ENCODE measurements at places on chromosomes 12 and 14.

DNA sequence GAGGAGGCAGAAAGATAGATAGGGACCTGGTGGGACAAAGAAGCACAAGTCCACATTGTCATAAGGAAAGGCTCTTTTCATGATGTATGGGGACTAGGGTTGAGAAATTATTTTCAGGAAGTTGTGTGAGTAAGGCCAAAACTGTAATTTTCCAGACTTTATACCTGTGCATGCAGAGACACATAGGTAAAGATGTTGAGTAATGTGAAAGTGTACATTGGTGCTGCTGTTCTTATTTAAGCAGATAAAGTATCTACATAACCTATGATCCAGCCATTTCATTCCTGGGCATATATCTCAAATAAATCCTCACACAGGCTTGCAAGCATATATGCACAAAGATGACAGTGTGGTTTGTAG, 332.2 kb downstream of the DUSP6 start:
- DNase-seq = no peak

DNA sequence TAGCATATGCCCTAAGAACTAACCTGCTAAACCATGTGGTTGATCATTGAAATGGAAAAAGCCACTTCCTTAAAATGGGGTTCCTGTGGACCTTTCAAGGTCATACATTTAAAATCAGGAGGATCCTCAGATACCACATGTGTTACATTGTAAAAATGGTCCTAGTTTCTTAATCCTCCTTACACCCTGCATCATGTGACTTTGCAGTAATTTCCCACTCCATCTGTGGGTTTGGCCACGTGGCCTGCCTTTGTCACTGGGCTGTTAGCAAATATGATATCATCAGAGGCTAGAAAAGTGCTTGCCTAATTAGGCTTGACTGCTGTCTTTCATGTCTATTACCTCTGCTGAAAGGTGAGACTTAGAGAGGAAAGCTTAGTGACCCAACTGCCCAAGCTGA, 70.7 kb downstream of the CMKLR1 start:
- DNase-seq = no peak

GRCh38 chr12:16914853-16915252, 308.9 kb upstream of the LMO3 start:
- no peak for DNase-seq

- no peak for DNase-seq
Measured at GRCh38 chr12:740921-741320, 11.5 kb upstream of the WNK1 start.

- DNase-seq = no peak
Measured at GRCh38 chr12:1668833-1669543, 21.9 kb upstream of the ADIPOR2 start.

GRCh38 chr14:89330236-89331002, 86.6 kb downstream of the FOXN3 start:
- no peak for DNase-seq

DNA sequence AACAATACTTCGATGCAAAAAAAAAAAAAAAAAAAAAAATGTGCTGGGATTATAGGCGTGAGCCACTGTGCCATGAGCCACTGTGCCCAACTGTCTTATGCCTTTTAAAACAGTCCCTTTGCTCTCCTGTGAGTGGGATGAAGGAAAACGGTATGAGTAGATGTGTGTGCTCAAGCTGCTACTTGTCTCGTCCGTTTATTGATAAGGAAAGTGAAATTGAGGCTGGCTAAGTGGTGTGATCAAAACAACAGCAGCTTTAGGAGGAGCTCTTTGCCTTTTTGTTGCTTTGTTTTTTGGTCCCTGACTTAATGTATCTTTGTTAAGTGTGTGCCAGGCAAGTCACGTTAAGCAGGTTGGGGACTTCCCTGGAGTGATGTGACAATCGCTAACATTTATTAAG, 275.9 kb downstream of the TMEM132C start:
- no peak for DNase-seq

GRCh38 chr12:94386422-94386821, 73.2 kb downstream of the CEP83 start:
- no peak for DNase-seq

DNA sequence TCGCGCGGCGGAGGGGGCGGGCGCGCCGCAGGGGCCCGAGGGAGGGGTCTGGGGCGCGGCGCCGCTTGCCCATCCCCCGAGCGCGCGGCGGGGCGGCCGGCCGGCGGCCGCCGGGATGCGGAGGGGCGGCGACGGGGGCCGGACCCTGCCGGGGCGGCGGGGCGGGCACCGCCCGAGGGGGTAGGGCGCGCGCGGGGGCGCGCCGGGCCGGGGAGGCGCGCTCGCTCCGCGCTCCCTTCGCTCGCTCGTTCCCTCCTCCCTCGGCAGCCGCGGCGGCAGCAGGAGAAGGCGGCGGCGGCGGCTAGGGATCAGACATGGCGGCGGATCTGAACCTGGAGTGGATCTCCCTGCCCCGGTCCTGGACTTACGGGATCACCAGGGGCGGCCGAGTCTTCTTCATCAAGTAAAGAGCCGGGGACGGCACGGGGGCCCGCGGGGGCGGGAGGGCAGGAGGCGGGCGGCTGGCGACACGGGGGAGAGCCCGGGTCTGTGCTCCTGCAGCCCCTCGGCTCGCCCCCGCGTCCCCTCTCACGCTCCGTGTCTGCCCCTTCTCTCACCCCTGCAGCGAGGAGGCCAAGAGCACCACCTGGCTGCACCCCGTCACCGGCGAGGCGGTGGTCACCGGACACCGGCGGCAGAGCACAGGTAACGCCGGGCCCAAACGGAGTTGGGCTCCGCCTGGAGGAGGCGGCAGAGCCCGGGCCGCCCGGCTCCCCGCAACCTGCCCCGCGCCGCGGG, at the start of gene PLEKHA5:
TSS of gene PLEKHA5 (plus strand) at position 248 of the 738 bp plus-strand sequence. CDS start at position 315, 67 bp downstream.
- peak; percentile 56 for DNase-seq
